ENCODE measurements at places on chromosomes 5 and 9. TPM values are rescaled to one million over a fixed set of nuclear protein-coding genes. Genes with fewer than 3 reads are reported as not detected.

DNA sequence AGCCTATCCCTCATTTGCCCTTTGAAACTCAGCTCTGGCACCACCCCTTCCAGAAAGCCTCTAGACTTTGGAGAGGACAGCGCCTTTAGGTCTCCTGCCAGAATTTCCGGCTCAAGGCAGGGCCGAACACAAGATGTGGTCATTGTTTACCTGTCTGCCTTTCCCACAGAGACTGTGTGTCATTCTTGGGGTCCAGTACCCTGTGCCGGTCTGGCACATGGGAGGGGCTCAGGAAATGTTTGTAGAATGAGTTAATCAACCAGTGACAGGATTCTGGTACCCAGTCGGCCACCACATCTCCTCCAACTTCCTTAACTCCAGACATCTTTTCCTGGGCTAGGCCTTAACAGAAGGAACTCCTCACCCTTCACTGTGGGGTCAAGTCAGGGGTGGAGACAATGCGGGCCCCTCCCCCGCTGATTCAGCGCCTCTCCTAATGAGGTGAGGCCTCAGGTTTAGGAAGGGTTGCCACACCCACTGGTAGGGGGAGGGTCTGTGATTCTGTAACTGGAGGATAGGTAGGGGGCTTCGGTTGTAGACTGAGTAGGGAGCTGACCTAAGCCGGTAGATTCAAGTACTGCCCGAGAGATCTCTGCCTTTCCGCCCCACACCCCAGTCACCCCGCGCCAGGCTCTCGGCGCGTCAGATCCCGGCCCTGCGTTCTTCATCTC lies 29.3 kb downstream of the PCDH1 start:
- peak; percentile 23 for DNase-seq

DNA sequence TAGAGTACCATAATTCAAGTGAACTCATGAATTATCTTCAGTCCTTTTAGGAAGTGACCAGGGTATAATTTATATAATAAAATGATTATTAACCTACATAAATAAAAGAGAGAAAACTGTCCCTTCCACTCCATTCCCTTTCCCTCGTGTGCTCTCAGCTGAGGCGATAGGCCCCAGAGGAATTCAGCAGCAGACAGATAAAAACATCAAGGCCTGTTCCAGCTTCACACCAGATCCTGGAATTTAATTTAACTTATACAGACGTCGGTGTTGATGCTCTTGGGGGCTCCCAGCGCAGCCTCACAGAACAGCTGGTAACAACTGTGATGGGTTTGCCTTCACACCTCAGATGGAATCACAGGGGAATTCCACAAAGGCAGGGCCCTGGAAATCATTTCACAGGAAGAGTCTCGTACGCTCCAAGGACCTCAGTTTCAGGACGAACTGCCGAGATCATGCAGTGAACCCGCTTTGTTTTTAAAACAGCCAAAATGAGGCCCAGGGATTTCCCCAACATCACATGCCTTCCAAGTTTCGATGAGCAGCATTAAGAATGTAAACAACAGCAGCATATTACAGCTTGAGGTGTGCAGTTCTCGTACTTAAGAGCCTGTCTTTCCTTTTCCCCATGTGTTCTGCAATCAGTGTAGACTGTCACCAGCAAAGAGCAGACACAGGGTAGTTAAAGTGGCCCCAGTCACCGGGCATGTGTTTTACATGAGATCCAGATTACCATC lies 73.6 kb upstream of the ALDH1B1 start:
- no peak for DNase-seq

GRCh38 chr9:109162677-109163076 lies 4.4 kb downstream of the FRRS1L start:
- DNase-seq = no peak

DNA sequence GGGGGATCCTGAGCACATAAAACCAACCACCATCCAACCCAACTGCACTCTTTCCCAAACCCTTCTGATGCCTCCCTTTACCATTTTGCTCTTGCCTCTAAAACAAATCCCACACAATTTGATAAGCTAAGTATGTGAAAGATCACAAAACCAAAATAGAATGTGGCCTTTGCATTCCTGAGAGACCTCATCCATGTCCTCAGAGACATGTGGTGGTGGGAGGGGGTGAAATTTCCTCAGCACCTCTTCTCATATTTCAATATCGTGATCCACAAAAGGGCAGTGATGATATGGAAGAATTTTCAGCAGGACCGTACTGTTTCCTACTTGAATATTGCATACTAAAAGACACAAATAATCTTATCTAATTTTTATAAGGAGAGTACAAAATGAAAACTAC lies 423.3 kb downstream of the TLE1 start:
- no peak for DNase-seq

DNA sequence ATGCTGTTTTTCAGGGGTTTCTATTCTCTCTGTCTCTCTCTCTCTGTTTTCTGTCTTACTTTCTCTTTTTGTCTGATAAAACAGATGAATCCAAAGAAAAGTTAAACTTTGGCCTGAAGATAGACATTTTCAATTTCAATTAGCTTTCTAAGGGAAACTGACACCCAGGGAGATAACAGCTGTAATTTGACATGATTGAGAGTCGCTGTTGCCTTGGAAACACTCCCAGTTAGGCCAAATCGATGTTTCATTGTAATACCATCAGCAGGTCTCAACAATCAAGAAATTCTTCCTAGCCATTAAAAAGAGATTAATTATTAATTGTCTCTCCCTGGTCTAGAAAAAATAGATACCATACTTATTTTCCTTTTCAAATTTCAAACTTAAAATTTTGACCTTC lies 53.0 kb downstream of the ENTREP1 start:
- no peak for DNase-seq

DNA sequence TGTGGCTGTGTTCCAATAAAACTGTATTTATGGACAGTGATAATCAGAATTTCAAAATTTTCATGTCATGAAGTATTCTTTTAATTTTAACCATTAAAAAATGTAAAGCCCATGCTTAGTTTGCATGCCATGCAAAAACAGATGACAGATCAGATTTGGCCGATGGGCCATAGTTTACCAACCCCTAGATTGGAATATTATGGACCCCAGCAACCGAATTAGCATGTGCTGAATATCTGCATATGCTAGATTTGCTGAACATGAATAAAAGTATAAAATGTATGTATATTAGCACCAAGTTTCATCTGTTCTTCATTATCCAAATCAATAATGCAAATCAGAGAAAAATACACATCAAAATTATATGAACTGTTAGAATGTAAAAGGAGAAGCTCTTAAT lies 158.5 kb upstream of the PPP1R2B start:
- DNase-seq = no peak

GRCh38 chr5:65562731-65563701 lies at the start of the genes CENPK and PPWD1:
Gene CENPK, minus strand, starts transcription at chr5:65563168. Its CDS starts 8,261 bp downstream, at chr5:65554907.
Gene PPWD1, plus strand, starts transcription at chr5:65563296. Its CDS starts 15 bp downstream, at chr5:65563311.
- peak; percentile 97 for DNase-seq

- DNase-seq = no peak
These were observed 19.4 kb upstream of the DCP2 start for GRCh38 chr5:112957036-112957808.

DNA sequence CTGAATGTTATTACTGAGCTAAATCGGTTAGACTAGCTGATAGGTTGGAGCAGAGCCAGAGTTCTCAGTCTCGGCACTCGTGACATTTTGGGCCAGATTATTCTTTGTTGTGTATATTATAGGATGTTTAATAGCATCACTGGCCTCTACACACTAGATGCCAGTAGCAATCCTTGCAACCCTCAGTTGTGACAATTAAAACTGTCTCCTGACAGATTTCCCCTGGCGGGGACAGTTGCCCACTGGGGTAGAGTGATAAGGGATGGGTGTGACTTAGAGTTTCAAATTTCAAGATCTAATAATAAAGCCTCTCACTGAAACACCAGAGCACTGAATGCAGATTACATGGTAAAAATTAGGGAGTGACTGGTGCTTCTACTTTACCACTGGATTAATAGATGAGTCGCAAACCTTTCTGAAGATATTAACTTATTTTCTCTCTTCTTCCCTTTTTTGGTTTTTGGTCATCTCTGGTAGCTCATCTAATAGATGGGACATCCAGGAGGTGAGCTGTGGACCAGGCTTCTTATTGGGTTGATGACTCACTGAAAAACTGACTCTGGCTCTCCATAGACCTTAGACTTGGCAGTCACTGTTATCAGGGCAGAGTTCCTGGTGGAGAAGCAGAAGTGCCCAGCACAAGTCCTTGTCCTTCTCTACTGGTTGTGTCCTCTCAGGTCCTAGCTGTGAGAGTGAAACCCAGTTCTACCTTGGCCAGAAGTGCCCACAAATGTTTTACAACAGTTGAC lies 150.3 kb downstream of the UNC13B start:
- no peak for DNase-seq

CCNO gene
- not detected for total RNA-seq

ZBED3 gene
- 1.1 TPM for total RNA-seq

ZNF483 gene
- total RNA-seq = 1.1 TPM

All from lung microvascular endothelial cell (primary cell).